CD4-positive, alpha-beta T cell treated with Interleukin-4 for 1 hour (primary cell): ENCODE measurements at places on chromosomes 4 and X.
A peak's percentile ranks its signal among the peaks of the same experiment; 100 is the strongest.

DNA sequence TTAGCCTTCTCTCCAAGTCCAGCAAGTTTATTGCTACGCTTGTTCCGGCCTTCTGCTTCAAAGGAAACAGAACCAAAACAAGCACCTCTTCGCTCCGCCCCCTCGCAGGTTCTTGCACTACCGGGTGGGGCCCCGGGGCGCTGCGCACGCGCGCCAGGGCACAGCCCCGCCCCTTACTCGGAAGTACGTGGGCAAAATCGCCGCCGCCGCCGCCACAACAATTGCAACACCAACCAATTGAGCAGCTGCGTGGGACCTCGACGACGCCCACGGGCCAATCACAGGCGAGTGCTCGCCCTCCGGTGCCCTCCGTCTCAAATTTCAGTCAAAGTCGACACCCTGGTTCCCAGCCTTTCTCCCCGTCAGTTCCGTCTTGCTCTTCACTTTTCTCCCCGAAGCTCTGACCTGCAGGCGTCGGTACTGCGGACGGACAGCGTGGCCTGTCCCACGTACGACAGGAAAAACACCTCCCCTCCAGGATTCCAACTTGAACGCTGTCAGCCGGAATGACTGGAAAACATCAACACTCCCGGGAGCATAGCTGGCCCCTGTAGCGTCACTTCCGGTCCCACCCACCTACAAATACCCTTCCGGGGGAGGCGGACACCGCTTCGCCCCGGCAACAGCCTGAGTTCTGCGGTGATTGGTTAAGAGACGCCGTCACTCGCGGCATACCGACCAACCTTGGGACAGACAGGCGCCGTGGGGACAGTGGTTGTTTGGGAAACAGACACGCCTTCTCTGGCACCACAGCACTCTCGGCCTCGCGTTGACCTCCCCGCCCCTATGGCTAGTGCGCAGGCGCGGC is 624 bp upstream of the OTUD5 start:
- peak; percentile 97 for DNase-seq

DNA sequence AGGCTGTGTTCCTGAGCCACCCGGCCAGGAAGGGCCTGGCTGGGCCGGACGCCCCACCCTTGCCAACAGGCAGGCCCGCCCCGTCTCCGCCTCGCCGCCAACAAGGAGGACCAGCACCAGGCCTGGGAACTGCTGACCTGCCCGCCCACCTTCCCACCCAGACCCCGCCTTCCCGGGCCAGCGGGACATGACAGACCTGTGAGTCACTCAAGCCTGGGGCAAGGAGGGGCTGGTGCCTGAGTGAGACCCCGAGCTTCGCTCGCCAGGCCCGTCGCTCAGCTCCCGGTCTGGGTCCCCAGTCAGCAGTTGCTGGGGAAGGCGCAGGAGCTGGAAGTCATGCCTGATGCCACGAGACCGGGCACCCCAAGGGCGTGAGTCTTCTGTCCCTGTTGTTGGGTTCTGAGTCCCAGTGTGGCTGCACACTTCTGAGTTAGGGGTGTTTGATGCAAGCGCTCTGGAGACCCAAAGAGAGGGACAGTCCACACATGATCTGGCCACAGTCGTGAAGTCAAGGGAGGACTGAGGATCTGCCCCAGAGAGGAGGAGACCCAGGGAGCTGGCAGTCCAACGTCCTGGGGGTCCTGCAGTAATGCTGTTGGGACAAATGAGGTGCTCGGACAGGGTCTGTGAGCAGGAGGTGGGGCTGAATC is at the start of gene DNASE1L1:
DNASE1L1 (minus strand) TSS at position 33 of the 650 bp plus-strand sequence. CDS start 3,686 bp downstream, outside the sequence.
- DNase-seq, result peak; percentile 18

DNA sequence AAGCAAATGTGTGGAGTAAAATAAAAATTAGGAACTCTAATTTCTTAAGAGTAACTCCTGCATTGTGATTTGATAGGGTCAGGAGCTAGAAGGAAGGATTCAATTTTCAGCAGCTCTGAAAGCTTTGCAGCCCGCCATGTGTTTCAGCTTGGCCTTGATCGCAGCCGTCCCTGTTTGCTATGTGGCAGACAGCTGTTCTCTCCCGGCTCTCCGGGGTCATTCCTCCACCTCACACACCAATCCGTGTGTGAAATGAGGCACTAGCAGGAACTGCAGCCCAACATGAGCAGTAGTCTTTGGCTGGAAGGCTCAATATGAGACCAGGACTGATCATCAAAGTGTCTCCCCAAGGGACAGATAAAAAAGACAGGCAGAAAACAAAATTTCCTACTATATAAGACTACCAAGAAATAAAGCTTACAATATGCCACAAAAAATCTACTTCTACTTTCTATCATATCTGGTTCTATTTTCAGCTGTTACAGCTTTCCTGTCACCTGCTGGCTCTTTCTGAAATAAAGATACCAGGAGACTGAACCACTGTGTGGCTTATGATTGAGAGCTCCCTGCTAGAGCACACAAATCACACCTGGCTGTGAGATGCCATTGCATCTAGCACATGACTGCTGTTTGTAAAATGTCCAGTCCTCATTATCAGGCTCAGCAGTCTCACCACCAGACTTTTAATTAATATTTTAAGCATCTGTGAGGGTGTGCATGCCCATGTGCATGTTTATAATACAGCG is 44.1 kb upstream of the SEC24B start:
- no peak for DNase-seq

DNA sequence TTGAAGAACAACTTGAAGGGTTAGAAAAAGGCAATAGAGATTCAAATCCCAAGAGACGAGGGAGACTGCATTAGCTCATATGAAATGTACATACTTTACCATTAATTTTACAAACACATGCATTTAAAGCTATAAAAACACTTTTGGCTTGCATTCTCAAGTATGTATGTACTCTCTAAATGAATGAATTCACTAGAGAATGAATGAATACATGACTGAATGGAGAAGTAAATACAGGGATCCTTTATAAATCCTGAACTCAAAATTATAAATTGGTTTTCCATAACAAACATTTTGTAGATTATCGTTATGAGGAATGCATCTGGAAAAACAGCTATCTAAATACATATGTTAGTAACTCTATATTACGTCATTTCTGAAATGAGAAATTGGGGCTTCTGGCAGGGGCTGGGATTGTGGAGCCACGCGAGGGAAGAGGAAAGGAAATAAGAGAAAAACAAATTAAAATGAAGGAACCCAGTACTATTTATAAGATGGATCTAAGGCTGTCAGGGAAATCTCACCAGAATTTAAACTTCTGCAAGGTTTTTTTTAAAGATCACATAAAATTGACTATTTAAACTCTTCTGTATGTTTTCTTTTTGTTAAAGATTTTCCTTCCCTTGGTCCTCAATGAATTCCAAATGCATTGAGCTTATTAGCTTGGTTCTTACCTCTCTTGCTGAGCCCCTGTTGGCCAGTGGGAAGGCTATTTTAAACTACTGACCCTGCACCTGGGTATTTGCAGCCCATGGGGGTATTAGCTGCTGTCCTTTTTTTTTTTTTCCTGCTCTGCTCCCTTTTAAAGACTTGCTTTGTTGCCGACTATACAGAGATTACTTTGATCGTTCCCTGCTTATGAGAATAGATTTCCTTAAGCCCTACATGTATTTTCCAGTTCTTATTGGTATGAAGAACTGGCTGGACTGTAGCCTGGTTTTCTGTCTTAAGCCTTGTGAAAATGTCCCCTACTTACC is 207.8 kb downstream of the ADGRL3 start:
- no peak for DNase-seq

GRCh38 chrX:37686996-37687395 is 1.4 kb downstream of the XK start:
- DNase-seq, result no peak

DNA sequence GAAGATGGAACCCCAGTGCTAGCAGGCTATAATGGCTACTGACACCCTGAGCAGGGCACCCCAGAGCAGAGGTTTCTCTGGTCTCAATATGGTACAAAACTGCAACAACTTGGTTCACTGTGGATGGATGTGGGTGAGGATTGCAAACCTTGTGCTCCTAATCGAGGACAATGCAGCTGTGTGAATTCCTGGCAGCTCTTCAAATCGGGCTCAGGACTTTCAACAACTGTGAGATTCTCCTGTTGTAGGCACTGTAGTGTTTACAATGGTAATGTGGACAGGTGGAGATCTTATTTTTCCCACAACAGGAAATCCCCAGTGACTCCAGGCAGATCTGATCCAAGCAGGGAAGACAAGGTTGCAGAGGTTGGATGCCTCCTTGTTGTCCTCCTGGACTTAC is 101.5 kb downstream of the RCHY1 start:
- no peak for DNase-seq

DNA sequence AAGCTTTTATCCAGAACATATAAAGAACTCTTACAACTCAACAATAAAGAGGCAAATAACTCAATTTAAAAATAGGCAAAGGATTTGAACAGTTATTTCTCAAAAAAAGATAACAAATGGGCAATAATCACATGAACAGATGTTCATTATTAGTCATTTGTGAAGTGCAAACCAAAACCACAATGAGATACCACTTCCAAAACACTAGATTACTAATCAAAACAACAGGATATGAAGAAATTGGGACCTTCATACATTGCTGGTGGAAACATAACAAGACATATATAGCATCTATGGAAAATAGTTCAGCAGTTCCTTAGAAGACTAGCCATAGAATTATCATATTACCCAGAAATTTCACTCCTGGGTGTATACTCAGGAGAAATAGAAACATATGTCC is 224.6 kb downstream of the FBXO8 start:
- DNase-seq, result no peak

- no peak for DNase-seq
Observed at GRCh38 chr4:38815885-38816782, 11.5 kb upstream of the TLR1 start.

DNA sequence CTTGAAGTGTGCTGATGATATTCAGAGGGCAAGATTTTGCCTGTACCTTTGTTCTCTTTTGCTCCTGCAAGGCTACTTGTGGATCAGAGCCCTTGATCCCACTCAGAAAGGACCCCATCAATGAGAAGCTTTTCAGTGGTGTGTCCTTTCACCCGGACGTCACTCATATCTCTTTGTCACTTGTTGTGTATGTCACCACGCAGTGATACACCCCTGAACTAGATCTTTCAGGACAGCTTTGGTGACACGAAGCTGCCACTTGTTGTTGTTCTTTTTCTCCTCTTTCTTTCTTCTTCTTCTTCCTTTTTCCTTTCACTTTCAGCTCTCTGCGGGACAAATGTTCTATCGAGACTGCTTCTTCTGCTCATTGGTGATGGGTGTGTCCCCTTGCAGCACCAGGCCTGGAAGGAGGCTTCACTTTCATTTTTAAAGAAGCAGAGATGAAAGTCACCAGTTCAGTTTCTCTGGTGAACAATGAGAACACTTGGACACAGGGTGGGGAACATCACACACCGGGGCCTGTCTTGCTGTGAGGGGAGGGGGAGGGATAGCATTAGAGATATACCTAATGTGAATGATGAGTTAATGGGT is 83.6 kb downstream of the NBDY start:
- DNase-seq, result peak; percentile 41

GRCh38 chr4:88583631-88584470 is 8.4 kb upstream of the HERC3 start:
- no peak for DNase-seq

- no peak for DNase-seq
Observed at GRCh38 chrX:81120258-81120935, 81.3 kb downstream of the HMGN5 start.

GRCh38 chr4:42123071-42123644 is 29.3 kb downstream of the BEND4 start:
- DNase-seq, result no peak
